ENCODE measurements at places on chromosomes 7 and 10. TPM values are rescaled to one million over a fixed set of nuclear protein-coding genes. Genes with fewer than 3 reads are reported as not detected.

TRIM4 gene
- 24.8 TPM for total RNA-seq

CALML3 gene
- not detected for total RNA-seq

CDH23 gene
- 2.7 TPM for total RNA-seq

FAM221A gene
- 0.32 TPM for total RNA-seq

UPK3BL2 gene
- 3.4 TPM for total RNA-seq

SLC13A4 gene
- not detected for total RNA-seq

TSC22D4 gene
- total RNA-seq, result 57.0 TPM

LRRC17 gene
- 0.09 TPM for total RNA-seq

TMEM176B gene
- total RNA-seq, result not detected

SLC13A1 gene
- not detected for total RNA-seq

CHRM2 gene
- not detected for total RNA-seq

CFTR gene
- total RNA-seq, result not detected

TAF6 gene
- 63.4 TPM for total RNA-seq

SPDYE17 gene
- total RNA-seq, result not detected

VAX1 gene
- 1.2 TPM for total RNA-seq

HELLS gene
- 28.0 TPM for total RNA-seq

FRA10AC1 gene
- total RNA-seq, result 5.2 TPM

AKR1D1 gene
- not detected for total RNA-seq

SPDYE11 gene
- total RNA-seq, result not detected

UROS gene
- total RNA-seq, result 56.3 TPM

FOXP2 gene
- not detected for total RNA-seq

SORBS1 gene
- 0.68 TPM for total RNA-seq

ZNF775 gene
- 7.3 TPM for total RNA-seq

ZFYVE27 gene
- total RNA-seq, result 23.2 TPM

GPR26 gene
- not detected for total RNA-seq

TAS2R4 gene
- 0.11 TPM for total RNA-seq

SPDYE5 gene
- not detected for total RNA-seq

PGAM2 gene
- total RNA-seq, result not detected

MDFIC gene
- total RNA-seq, result 17.3 TPM

MOGAT3 gene
- not detected for total RNA-seq

NPTX2 gene
- total RNA-seq, result 0.12 TPM

SEMA3E gene
- total RNA-seq, result 1.8 TPM

FAM25A gene
- total RNA-seq, result not detected

PRKAR1B gene
- 29.1 TPM for total RNA-seq

FRMD4A gene
- 3.0 TPM for total RNA-seq

Data from A549 treated with AZD2906 at 1 μM for 4 hours (cell line).